Breast epithelium (tissue), 4 donors: ENCODE measurements at places on chromosomes 13 and 19.

DNA sequence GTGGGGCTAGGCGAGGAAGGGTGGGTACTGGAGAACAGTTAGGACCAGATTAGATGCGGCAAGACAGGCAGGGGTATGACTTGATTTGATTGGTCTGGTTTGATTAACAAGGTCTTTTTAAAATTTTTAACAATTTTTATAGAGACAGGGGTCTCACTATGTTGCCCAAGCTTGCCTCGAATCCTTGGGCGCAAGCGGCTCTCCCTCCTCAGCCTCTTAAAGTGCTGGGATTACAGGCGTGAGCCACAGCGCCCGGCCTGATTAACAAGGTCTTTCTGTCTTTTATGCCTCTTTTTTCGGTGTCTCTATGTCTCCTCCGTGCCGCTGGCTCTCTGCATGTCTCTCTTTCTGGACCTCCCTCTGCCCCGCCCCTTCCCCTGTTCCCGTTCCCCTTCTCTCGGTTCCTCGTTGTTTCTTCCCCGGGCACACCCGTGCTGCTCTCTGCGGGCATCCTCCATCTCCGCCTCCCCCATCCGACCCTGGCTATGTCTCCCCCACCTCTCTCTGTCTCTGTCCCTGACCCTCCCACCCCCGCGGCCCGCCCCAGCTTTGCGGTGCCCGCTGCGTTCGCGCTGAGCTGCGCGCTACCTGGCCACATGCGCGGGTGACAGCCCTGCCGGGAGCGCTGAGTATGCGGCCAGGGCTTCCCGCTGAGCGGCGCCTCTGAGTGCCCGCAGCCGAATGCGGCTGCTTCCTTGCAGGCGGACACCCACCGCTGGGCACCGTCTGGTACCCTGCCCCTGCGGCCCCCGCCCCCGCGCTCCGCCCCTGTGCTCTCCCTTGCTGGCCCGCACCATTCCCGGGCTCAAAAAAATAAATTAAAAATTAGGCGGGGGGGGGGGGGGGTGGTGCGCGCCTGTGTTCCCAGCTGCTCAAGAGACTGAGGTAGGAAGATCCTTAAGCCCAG, 8.1 kb upstream of the SDHAF1 start:
- no peak overlapping the region for H3K27ac ChIP-seq
- H3K4me1 ChIP-seq, result no peaks in the 10 kb centered on the region
- no peaks in the 10 kb centered on the region for H3K36me3 ChIP-seq
- no peak for DNase-seq

GRCh38 chr13:38819053-38819452, 132.2 kb downstream of the FREM2 start:
- no peak for DNase-seq
- no peaks in the 10 kb centered on the region for H3K36me3 ChIP-seq
- H3K27ac ChIP-seq, result peak overlapping the region; percentile 82
- no peaks in the 10 kb centered on the region for H3K27me3 ChIP-seq

- H3K27ac ChIP-seq, result peak overlapping the region; percentile 57
- no peaks in the 10 kb centered on the region for H3K4me1 ChIP-seq
- no peak overlapping the region for H3K4me3 ChIP-seq
Measured at GRCh38 chr19:2532252-2533071, 56.5 kb downstream of the GADD45B start.

GRCh38 chr13:50889317-50889716, 20.3 kb upstream of the RNASEH2B start:
- H3K36me3 ChIP-seq, result no peaks in the 10 kb centered on the region
- no peak for DNase-seq
- no peak overlapping the region for H3K4me3 ChIP-seq
- no peak overlapping the region for H3K27ac ChIP-seq
- no peaks in the 10 kb centered on the region for H3K27me3 ChIP-seq

GRCh38 chr19:52651956-52652355, 13.8 kb upstream of the ZNF83 start:
- no peak for DNase-seq
- H3K4me3 ChIP-seq, result no peak overlapping the region
- no peaks in the 10 kb centered on the region for H3K36me3 ChIP-seq

GRCh38 chr19:6427131-6427530, 2.5 kb upstream of the KHSRP start:
- DNase-seq, result no peak
- no peaks in the 10 kb centered on the region for H3K36me3 ChIP-seq
- H3K4me1 ChIP-seq, result peaks cover 3% of the 10 kb centered on the region
- H3K27ac ChIP-seq, result no peak overlapping the region

DNA sequence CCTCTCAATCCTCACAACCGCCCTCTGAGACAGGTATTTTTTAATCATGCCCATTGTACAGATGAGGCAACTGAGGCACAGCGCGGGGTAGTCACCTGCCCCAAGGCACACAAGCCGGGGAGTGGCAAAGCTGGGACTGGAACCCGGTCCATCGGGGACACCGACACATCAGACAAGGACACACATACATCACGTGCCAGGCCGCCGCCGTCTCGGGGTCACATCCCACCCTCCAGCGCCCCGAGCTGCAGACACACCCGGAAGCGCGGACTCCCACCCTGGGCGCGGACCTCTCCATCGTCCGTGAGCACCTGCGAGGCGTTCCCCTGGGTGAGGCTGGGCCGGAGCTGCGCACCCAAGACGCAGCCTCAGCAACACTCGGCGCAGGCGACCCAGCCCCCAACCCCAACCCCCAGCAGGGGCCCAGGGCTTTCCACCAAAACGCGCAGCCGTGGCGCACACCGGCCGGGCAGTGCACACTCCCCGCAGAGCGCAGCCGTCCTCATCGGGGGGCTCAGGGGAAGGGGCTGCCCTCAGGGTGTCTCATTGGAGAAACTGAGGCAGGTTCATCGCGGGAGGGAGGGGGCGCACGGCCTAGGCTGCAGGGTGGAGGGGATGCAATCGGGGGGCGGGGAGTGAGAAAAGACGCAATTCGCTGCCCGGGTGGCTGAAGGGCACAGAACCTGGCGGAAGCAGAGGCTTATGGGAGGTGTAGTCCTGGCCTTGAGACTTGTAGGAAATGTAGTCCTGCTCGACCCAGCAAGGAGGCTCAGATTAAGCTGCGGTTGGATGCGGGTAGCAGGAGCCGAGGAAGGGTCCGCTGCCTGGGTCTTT, 1.9 kb upstream of the LMTK3 start:
- H3K36me3 ChIP-seq, result no peaks in the 10 kb centered on the region
- no peak for DNase-seq
- H3K27ac ChIP-seq, result no peak overlapping the region
- H3K4me1 ChIP-seq, result no peaks in the 10 kb centered on the region
- peaks cover 17% of the 10 kb centered on the region for H3K27me3 ChIP-seq

GRCh38 chr19:9970481-9970880, 34.2 kb upstream of the OLFM2 start:
- no peak overlapping the region for H3K4me3 ChIP-seq
- H3K27ac ChIP-seq, result no peak overlapping the region
- DNase-seq, result no peak
- H3K36me3 ChIP-seq, result no peaks in the 10 kb centered on the region
- no peaks in the 10 kb centered on the region for H3K4me1 ChIP-seq

GRCh38 chr13:111131611-111132010, 16.5 kb downstream of the ARHGEF7 start:
- H3K27me3 ChIP-seq, result no peaks in the 10 kb centered on the region
- no peak for DNase-seq
- H3K4me3 ChIP-seq, result no peak overlapping the region
- H3K36me3 ChIP-seq, result no peaks in the 10 kb centered on the region

DNA sequence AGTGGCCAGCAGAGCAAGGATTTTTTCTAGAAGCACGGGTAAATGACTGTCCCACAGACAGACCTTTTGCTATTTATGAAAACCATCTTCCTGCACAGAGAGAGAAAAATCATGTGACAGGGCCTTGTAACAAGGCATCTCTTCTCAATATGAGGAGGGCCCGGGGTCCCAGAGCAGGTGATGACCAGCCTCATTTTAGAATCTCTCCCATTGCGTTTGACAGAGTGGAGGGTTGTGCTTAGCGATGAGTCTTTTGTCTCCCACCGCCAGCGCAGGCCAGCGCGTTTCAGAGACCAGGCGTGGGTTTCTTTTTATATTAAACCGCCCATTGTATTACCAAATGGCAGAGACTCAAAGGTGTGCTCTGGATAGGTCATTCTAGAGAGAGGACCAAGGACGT, 97.4 kb upstream of the UBL3 start:
- no peak overlapping the region for H3K27ac ChIP-seq
- no peaks in the 10 kb centered on the region for H3K4me1 ChIP-seq
- no peak for DNase-seq
- H3K4me3 ChIP-seq, result no peak overlapping the region

DNA sequence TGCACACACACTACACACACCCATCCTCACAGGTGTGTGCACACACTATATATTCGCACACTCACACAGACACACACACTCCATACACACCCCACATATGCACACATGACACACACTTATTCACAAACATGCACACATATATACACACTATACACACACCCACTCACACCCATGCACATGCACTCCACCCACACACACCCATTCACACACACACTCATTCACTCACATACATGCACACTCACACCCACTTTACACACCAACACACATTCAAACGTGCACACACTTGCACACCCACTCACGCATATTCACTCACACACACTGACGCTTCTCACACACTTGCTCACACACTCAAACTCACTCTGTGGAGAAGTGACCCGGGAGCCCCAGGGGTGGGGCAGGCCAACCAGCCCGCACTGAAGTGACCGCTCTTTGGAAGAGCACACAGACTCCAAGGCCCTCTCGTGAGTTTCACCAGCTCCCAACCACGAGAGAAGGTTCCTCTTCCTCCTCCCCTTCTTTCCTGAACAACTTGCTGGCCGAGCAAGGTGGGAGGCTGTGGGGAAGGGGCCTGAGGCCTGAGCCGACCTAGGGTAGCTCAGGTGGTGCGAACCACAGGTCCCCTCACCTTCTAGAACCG, 86.1 kb upstream of the TM9SF2 start:
- no peaks in the 10 kb centered on the region for H3K27me3 ChIP-seq
- H3K4me1 ChIP-seq, result no peaks in the 10 kb centered on the region
- H3K27ac ChIP-seq, result no peak overlapping the region
- no peak overlapping the region for H3K4me3 ChIP-seq
- H3K36me3 ChIP-seq, result no peaks in the 10 kb centered on the region
- DNase-seq, result no peak

DNA sequence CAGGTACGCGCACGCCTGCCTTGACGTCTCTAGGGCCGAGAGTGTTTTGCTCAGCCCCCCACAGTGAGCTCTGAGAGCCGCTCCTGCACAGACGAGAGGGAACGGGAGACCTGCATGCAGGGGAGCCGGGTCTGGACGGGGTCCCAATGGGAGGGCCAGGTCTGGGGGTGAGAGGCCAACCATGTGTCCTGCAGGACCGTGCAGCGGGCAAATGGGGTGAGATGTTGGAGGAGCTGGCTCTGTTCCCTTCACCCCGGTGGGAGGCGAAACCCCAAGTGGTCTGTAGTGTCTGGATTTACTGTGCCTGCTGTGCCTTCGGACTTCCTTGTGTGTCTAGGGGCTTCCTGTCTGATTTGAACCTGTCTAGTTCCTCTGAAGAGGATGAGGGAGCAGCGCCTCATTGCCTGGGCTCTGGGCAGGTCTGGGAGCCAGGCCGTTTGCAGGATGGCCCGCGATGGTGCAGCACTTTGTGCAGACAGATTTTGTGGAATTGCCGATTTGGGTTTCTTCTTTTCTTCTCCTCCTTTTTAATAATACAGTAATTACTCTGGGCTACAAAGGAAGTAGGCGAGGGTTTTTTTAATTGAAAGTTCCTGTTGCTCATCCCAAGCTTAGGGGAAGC, 2.1 kb downstream of the CSNK1G2 start:
- H3K27me3 ChIP-seq, result no peaks in the 10 kb centered on the region
- H3K36me3 ChIP-seq, result no peaks in the 10 kb centered on the region
- H3K4me1 ChIP-seq, result peaks cover 15% of the 10 kb centered on the region
- no peak for DNase-seq

GRCh38 chr19:3723883-3724282, 15.7 kb downstream of the TJP3 start:
- H3K27me3 ChIP-seq, result peaks cover 3% of the 10 kb centered on the region
- H3K4me1 ChIP-seq, result no peaks in the 10 kb centered on the region
- H3K4me3 ChIP-seq, result no peak overlapping the region
- no peaks in the 10 kb centered on the region for H3K36me3 ChIP-seq

DNA sequence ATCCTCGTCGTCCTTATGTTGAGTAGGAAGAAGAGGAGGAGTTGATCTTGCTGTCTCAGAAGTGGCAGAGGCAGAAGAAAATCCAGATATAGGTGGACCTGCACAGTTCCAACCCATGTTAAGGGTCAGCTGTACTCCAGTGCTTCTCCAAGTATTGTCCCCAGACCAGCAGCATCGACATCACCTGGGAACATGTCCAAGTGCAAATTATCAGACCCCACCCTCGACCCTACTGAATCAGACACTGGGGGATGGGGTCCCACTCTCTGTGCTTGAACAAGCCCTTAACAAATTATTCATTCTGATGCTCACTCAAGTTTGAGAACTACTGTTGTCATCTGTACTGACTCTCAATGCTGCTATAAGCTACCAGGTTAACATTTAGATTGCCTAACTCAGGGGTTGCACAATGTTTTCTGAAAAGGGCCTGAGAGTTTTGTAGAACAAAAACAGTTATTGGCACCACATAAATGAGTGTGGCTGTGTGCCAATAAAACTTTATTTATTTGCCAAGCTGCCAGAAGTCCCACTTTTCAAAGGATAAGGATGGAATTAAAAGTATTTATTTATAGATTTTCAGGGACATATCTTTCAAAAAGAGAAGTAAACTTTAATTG, 226.7 kb upstream of the IPO5 start:
- H3K36me3 ChIP-seq, result no peaks in the 10 kb centered on the region
- no peaks in the 10 kb centered on the region for H3K4me1 ChIP-seq
- no peak overlapping the region for H3K4me3 ChIP-seq
- peak overlapping the region; percentile 41 for H3K27ac ChIP-seq
- DNase-seq, result no peak

DNA sequence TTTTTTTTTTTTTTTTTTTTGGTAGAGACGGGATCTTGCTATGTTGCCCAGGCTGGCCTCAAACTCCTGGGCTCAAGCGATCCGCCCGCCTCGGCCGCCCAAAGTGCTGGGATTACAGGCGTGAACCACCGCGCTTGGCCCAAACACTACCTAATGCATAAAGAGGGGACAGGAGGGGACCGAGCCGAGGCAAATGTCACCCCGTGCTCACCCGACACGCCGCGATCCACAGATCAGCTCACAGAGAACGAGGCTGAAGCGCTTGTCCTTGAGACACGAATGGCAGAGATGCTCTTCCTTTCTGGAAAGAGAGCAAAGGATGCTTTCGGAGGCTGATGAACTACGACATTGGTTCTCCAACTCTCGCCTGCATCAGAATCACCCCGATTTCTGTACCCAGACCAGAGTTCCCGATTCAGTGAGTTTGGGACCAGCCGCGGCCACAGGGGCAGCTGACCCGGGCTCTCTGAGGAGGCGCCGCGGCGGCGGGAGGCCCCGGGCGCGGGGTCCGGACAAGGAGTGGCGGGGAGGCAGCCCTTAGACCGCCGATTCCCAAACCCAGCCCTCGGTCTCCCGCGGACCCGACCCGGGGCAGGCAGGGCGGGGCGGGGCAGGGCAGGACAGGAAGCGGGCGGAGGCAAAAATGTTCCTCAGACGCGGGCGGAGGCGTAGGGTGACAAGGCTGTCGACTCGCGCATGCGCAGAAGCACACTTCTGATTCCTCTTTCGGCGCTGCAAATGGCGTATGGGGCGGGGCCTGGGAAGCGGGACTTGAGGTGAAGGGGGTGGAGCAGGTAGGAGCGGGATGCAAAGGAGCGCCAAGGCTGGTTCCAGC, at the start of gene ZNF699:
Gene ZNF699, minus strand, starts transcription at position 700 of the 835 bp plus-strand sequence. CDS start 4,719 bp downstream, outside the sequence.
- no peaks in the 10 kb centered on the region for H3K4me1 ChIP-seq
- no peaks in the 10 kb centered on the region for H3K36me3 ChIP-seq
- no peaks in the 10 kb centered on the region for H3K27me3 ChIP-seq
- H3K4me3 ChIP-seq, result peak within 1 kb of the TSS; percentile 78
- peak; percentile 98 for DNase-seq
